Stimulated activated CD4-positive, alpha-beta T cell treated with anti-CD3 and anti-CD28 coated beads, TNF-alpha, amount 100 ng/mL, for 24 hours (primary cell): ENCODE measurements at places on chromosomes 4 and X.
A peak's percentile ranks its signal among the peaks of the same experiment; 100 is the strongest.

GRCh38 chrX:6748595-6748994, 213.7 kb upstream of the VCX3A start:
- DNase-seq = no peak

GRCh38 chrX:131621650-131622049, 77.8 kb downstream of the OR13H1 start:
- DNase-seq = no peak

GRCh38 chrX:3962511-3963311, 249.3 kb upstream of the PRKX start:
- no peak for DNase-seq

DNA sequence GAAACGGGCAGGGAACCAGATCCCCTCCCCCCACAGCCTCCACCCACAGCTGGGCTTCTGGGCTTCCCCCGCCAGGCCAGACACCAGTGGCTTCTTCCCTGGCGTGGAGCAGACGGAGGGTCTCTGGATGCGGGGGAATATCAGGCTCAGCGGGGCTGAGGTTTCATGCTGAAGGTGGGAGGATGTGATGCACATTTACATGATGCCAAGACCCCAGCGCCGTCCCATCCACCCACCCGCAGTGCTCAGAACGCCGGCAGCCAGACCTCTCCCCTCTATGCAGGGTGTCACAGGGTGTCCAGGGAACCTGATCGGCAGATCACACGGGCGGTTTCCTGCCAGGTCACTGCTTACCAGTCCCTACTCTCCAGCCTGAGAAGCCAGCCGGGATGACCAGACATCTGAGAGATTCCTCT, 12.8 kb upstream of the TNIP2 start:
- no peak for DNase-seq

GRCh38 chr4:90855111-90855510, 727.9 kb downstream of the CCSER1 start:
- no peak for DNase-seq

DNA sequence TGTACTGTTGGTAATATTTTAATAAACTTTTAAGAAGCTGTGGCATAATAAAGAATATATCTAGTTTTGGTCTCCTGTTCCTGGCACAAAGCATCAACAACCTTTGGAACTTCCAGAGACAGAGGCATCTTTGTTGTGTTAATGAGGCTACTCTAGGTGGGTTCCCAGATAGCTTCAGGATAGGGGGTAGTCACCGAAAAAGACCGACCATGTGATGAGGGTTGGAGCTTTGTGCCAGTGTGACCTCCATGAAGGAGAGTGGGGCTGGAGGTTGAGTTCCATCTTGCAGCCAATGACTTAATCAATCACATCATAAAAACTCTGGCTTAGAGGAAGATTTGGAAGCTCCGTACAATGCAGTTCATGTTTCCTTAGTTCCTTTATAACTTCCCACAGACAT, 9.9 kb downstream of the PPAT start:
- no peak for DNase-seq

DNA sequence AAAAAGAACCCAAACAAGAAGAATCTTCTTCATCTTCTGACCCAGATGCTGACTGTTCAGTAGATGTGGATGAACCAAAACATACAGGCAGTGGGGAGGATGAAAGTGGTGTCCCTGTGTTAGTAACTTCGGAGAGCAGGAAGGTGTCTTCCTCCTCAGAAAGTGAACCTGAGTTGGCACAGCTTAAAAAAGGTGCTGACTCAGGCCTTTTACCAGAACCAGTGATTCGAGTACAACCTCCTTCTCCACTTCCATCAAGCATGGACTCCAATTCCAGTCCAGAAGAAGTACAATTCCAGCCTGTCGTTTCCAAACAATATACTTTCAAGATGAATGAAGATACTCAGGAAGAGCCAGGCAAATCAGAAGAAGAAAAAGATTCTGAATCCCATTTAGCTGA, 307.0 kb downstream of the ANK2 start:
- no peak for DNase-seq

- DNase-seq = no peak
Measured at GRCh38 chr4:11430536-11430935, 1.8 kb upstream of the HS3ST1 start.

DNA sequence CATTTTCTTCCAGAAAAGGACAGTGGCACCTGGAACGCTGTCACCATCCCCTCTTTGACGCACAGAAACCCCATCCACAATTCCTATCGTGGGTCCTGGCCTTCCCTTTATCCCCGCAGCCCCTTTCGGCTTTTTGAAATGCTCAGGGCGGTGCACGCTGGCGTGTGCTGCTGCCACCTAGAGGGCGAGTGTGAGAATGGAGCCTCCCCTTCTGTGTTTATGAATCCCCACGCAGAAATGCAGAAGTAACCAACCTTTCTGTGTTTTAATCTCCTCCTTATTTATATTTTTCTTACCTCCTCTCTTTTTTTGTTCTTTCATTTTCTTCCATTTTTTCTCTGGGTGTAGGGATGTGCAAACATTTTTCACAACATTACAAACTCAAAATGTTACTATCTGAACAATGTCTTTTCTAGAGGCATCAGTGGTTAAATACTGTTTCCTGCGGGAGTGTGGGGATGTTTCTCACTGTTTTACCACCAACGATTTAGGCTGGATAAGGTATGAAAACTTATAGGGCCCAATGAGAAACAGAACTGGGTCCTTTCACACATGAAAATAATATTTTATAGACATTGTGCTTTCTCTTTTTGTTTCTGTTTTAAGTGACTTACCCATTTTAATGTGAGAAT, 50.0 kb downstream of the TMA16 start:
- DNase-seq = peak; percentile 28

DNA sequence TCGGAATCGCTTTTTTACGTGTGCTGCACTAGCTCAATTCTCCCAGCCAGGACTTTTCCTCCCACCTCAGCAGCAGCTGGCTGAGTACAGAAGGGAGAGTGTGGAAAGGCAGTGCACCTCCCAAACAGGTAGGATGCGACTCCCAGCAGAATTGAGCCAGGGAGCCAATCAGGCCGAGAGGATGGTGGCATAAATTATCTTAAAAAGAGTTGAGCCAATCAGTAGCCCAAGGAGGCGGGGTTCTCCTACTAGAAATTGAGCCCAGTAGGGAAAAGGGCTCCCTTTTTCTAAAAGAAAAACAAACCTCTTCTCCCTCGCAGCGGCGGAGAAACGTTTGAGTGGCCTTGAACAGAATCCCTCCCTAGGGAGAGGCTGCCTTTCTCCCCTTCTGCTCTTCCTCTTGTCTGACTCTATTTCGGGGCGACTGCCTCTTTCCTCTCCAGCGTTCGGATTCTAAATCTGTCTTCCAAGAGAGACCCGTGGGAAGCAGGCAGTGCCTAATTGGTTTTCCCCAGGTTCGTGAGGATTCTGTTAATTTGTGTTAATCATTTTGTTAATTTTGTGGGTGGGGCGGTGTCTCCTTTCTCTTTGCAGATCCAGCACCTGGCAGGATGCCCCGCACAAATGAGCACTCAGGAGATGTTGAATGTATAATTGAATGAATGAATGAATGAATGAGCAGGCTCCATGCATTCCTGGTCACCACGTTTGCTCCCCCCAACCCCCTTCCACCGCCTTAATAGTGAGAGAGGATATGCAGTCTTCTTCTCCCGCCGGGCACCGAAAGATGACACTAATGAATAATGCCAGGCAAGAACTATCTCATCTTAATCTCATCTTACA, at the start of gene GABRG1:
GABRG1 (minus strand) TSS at position 142 of the 843 bp plus-strand sequence; CDS start at position 1, 141 bp downstream.
- no peak for DNase-seq

DNA sequence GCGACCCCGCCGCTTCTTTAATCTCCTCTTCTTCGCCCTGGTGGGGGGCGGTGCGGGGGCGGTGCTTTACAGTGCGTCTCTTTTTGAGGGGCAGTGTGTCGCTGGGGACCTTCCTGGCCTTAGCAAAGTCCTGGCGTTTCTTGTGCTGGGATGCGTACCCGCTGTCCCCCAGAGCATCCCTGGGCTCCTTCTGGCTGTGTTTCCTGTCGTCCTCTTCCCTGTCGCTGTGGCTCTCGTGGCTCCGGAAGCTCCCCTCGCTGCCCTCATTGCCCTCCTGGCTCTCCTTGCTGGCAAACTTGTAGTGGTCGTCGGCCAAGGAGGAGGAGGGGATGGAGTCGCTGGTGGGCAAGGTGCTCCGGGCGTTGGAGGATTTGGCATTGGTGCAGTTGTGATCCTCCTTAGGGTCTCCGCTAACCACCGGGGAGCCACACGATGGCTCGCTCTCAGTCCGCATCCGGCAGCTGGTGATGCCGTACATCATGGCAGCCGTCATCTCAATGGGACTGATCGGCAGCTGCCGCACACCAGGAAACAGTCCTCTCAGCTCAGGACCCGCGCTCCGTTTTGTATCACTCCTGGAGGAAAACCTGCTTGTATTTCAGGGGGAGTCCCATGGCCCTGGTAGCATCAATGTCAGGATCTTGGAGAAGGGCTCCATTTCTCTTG, 30.4 kb upstream of the TMSB15A start:
- no peak for DNase-seq

- DNase-seq = no peak
Measured at GRCh38 chrX:115906276-115906675, 264.3 kb upstream of the AGTR2 start.

GRCh38 chrX:17737710-17737985, 355 bp downstream of the SCML1 start:
- no peak for DNase-seq

- no peak for DNase-seq
Measured at GRCh38 chrX:143701460-143701859, 19.1 kb downstream of the SPANXN2 start.

DNA sequence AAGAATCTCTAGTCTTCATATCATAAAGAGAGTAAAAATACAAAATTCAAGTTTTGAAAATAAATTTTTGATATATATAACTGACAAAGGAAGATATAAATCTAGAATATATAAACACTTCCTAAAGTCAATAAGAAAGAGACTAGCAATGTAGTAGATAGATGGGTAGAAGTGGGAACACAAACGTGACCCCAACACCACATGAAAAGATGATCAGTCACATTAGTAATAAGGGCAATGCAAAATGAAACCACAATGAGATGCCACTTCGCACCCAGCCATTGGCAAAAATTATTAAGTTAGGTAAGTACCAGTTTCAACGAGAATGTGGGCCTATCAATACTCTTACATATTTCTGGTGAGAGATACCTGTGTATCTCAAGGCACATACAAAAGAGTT, 106.5 kb downstream of the EGF start:
- DNase-seq = no peak

GRCh38 chr4:98928131-98928504, 815 bp downstream of the EIF4E start:
- DNase-seq = peak; percentile 60

- DNase-seq = no peak
Measured at GRCh38 chr4:124869961-124870495, 157.5 kb upstream of the ANKRD50 start.

DNA sequence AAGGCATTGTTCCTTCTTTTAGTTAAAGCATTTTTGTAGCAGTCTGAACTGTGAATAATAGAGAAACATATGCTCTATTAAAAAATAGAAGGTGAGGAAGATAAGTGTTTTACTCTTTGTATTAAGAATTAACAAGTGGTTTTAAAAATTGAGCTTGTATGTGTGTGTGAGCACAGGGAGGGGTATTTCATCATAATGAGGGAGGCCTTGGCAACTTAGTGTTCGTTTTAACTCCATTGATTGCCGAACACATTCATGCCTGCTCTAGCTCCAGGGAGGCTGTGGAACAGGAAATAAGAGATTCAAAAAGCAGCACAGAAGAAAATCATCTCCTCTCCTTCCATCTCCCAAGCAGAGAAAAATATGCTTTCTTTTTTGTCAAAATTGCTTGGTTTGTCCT, 14.8 kb downstream of the SHROOM3 start:
- DNase-seq = no peak

- DNase-seq = no peak
Measured at GRCh38 chr4:107719207-107719921, 670 bp downstream of the PAPSS1 start.

GRCh38 chr4:72489267-72489666, 79.8 kb downstream of the ADAMTS3 start:
- no peak for DNase-seq

GRCh38 chr4:89056953-89057398, at the start of gene FAM13A:
TSS of gene FAM13A (minus strand) at chr4:89057185. CDS start at chr4:89056964, 221 bp downstream.
- DNase-seq = no peak

DNA sequence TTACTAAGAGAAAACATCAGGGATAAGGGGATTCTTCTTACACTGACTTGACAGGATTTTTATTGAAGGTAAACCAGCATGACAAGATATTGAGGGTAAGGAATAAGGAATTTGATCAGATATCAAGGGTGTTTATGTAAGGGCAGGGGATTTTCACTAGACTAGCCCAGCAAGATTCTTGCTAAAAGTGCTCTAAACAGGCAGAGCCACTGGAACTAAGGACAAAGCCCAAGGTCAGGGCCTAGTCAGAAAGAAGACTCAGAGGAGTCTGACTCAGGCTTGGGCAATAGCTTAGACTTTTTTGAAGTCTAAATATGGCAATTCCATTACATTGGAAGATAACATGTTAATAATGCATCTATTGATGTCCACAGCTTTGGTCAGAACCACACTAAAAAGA, 6.5 kb upstream of the GLRA3 start:
- DNase-seq = no peak

DNA sequence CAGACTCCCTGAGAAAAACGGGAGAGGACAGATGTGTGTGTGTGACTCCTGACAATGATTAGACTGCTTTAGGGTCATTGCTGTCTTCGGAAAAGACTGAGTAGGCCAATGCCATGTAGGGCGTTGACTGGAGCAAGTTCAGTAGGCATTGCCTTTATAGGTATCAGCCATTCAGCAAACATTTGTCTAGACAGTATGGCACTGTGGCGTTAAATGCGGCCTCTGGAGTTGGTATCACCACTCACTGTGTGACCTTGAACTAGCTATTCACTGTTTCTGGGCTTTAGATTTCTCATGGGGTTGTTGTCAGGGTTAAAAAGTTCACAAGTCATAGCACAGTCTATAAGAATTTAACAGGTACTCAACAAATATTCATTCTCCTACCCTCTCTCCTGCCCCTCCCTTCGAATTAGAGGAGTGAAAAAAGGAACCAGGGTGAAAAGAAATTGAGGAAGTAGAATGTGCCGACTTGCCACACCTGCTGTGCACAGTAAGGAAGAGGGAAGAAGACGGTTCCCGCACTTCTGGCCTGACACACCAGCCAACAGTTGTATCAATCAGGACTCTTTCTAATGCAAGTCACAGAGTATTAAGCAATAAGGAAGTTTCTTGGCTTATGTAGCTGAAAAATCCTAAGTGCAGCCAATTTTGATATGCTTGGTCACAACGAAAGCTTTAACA, 83.2 kb upstream of the PLAC8 start:
- DNase-seq = no peak
